ENCODE measurements at places on chromosomes 13 and 19. TPM values are rescaled to one million over a fixed set of nuclear protein-coding genes. Genes with fewer than 3 reads are reported as not detected.

The IL11 gene
- total RNA-seq, result 0.23 TPM

The TBXA2R gene
- total RNA-seq, result 36.0 TPM

The CD37 gene
- total RNA-seq, result 18.3 TPM

DNA sequence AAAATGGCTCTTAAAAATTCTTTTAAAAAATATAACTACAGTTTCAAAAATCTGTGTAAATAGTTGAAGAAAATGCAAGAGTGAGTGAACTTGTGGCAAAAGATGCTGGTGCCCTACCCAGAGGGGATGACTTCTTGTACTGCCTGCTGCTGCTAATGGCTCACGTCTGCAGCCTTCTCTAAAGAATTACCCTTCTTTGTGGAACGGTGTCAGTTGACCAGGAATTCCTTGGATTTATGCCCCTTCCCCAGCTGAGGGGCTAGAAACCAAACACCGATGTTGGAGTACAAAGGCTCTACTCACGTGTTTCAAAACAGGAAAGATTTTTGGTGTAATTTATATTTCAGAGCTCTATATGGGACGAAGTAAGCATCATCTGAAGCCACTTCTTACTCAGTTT is 1582.8 kb downstream of the OLFM4 start:
- no peak for DNase-seq

- peak; percentile 85 for DNase-seq
These were observed 13.9 kb upstream of the CACNG6 start for GRCh38 chr19:53977429-53977990.

DNA sequence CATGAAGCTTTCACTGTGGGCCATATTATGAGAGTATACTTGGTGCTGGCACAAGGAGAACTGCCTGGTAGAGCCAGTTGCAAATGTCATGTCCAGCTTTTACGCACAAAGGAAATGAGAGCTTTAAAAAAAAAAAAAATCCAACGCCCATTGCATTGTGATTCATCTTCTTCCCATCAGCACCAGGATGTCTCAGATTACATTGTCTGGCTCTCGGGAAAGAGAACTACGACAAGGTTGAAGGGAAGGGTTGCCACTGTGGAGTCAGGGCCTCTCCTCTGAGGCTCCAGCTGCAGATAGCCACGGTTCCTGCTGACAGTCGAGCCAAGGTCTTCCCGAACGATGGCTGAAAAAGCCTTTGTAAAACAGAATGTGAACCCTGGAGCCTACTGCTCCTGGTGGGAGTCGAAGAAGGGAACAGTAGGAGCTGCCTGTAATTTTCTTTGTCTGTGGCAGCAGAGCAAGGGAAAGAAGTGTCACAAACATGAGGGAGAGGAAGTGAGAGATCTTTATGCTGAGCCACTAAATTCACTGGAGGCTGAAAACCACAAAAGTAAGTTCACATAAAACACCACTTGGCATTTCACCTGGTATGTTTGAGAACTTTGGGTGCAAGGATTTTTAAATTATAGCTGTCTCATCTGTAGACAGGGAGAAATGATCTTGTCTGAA is 704.7 kb downstream of the DIAPH3 start:
- no peak for DNase-seq

- no peak for DNase-seq
These were observed 181.1 kb downstream of the TSHZ3 start for GRCh38 chr19:31168106-31168625.

GRCh38 chr19:15810335-15810734 is 5.1 kb downstream of the OR10H1 start:
- DNase-seq, result no peak

GRCh38 chr13:75636436-75637180 is 478 bp downstream of the LMO7 start:
- peak; percentile 58 for DNase-seq

DNA sequence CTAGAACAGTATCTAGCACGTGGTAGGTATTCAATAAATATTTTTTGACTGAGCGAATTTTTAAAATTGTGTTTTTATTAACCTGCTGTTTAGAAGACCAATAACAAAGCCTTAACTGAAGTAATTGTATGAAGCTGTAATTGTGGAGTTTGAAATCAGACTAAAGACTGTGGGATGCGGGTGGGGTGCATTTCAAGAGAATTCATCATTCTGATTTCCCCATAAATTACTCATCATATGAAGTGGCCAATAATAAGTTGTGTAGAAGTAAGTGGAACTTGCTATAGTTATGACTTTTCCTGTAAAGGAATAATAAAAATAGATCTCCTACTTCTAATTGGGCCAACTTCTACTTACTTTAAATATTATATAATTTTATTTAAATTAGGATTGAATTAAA is 449.3 kb downstream of the PCDH9 start:
- no peak for DNase-seq

GRCh38 chr13:30314562-30314961 is 7.2 kb upstream of the KATNAL1 start:
- no peak for DNase-seq

DNA sequence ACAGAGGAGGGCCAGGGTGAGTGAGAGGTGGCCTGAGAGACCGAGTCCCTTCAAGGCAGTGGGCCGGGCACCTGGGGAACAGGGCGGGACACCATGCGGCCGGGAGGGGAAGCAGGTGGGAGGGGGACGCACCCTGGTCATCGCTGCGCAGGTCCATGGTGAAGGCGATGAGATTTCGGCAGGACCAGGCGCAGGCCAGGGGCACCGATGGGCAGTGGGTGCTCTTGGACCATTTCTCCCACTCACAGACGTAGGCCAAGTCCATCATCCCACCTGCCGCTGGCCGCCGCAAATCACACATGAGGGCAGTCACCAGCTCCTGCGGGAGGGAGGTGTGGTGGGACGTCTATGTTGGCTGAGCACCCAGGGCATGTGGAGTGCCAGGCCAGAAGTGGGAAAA is 2.2 kb downstream of the MED16 start:
- no peak for DNase-seq

GRCh38 chr13:103878891-103879605 is 812.8 kb upstream of the SLC10A2 start:
- DNase-seq, result no peak

DNA sequence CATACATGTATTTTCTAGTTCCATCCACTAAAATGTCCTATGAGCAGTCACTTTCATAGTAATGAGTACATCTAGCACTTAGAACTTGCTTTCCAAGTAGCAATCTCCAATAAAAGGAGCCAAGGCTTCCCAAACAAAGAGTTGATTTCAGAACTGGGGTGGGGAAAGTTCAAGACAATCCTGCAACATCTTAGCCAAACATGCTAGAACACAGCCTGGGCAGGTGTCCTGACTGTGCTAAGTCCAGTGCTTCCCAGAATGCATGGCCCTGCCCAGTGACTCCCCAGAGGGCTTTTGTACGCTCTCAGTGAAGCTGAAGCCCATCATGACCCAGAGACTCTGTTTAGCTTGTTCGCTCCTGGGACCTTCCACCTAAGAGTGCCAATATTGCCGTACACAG is 106.7 kb upstream of the UBAC2 start:
- no peak for DNase-seq

GRCh38 chr13:98585398-98585754 is 8.5 kb upstream of the STK24 start:
- no peak for DNase-seq

DNA sequence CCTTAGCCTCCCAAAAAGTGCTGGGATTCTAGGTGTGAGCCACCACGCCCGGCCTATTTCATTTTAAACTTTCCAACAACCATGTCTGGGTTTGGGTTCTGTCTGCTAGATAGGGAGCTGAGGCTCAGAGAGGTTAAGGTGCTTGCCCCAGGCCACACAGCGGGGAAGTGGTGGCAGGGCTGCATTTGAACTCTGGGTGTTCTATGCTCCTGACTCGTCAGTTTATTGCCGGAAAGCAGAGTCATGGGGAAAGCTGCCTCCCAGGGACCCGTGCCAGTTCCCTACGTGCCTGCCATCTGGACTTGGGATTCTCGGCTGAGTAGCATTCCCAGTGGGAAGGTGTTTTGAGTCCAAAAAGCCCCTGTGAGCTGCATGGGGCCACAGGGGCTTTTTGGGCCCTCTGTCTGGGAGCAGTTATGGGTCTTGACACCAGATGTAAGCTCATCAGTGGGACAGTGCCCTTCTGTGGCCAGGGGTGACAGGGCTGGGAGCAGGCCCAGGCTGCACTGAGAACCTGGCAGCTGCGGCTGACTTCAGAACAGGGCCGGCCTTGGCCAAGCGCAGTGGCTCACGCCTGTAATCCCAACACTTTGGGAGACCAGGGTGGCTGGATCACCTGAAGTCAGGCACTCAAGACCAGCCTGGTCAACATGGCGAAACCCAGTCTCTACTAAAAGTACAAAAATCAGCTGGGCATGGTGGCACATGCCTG is 10.9 kb downstream of the RFX1 start:
- DNase-seq, result peak; percentile 70

Data from aorta (tissue), 5 donors.